NCI-H1694 (cell line): ENCODE measurements at places on chromosomes 1 and 21.

DNA sequence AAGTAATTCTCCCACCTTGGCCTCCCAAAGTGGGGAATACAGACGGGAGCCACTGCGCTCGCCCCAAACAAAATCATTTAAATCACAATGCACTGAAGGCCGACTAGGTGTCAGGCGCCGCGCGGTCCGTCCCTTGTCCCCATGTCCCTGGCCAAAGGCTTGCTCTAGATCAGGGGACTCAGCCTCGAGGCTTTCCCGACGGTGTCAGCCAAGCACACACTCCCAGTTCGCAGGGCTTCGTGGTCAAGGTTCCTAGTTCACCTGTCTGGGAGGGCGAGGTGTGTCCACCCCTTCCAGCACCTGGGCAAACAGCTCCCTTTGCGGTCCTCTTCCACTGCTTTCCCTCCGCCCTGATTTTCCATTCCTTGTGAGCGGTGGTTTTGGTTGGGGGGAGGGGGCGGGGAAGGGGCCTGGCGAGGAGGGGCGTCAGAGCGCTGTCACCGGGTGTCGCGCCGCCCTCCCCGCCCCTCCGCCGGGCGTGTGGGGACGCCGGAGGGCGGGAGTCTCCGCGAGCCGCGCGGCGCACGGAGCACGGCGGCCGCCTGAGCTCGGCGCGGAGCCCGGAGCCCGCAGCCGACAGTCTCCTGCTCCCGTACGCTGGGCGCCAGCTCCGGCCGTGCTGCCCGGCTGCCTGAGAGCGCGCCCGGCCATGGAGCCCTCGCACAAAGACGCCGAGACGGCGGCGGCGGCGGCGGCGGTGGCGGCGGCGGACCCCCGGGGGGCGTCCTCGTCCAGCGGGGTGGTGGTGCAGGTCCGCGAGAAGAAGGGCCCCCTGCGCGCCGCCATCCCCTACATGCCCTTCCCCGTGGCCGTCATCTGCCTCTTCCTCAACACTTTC lies at the start of gene STUM:
Gene STUM, plus strand, starts transcription at position 509 of the 838 bp plus-strand sequence. Its CDS starts 141 bp downstream, at position 650.
- peak; percentile 22 for DNase-seq

- peak; percentile 25 for DNase-seq
Measured at GRCh38 chr1:151710187-151710840, 6.3 kb downstream of the CELF3 start.

DNA sequence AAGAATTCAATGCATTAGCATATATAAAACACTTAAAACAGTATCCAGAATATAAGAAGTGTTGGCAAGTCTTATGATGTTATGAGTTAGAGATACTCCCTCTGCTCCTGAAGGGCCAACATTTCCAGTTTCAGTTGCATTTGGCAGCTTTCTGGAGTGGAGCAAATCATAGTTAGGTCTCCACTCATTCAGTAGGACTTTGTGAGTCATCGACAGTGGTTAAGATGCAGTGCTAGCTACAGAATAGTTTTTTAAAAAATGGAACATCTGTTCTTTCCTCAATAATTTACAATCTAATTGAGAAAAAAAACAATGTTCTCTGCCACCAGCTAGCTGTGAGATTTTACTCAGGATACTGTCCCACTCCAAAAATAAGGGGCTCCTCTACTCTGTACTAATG lies 389.1 kb downstream of the HLX start:
- DNase-seq: no peak

- DNase-seq: no peak
Measured at GRCh38 chr1:20329793-20330542, 39.3 kb downstream of the VWA5B1 start.

DNA sequence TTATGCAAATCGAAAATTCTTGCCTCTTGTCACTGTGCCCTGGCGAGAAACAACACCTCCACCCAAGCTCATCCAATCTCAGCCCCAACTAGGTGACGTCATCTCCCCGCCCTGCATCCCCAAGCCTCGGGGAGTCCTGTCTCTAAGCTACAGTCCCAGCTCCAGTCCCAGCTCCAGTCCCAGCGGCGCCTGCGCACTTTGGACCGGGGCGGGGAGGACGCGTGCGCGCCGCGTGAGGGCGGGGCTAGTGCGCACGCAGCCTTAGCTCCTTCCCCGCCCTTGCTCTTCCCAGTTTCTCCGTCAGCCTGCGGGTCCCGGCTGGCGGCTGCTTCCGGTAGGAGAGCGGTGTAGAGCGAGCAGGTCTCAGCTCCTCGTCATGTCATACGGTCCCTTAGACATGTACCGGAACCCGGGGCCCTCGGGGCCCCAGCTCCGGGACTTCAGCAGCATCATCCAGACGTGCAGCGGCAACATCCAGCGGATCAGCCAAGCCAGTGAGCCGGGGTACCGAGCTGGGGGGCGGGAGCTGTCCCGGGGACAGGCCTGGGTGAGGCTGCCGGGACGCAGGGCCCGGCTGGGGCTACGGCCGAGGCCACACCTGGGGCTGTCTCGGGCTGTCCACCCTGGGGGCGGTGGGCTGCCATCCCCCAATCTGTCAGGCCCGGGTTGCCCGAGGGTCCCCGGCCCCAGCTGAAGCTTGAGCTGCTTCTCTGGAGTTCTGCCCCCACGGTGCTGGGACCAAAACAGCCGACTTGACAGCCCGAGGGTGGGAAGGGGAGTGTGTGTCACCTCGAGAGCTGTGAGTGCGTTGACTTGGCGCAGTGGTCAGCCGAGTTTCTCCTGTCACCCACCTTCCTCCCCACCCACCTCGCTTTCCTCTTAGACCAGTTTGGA lies at the start of gene STX12:
Gene STX12, plus strand, starts transcription at position 288 of the 894 bp plus-strand sequence. Its CDS starts 89 bp downstream, at position 377.
- peak; percentile 93 for DNase-seq

GRCh38 chr21:41917531-41917930 lies 36.3 kb downstream of the C2CD2 start:
- no peak for DNase-seq

DNA sequence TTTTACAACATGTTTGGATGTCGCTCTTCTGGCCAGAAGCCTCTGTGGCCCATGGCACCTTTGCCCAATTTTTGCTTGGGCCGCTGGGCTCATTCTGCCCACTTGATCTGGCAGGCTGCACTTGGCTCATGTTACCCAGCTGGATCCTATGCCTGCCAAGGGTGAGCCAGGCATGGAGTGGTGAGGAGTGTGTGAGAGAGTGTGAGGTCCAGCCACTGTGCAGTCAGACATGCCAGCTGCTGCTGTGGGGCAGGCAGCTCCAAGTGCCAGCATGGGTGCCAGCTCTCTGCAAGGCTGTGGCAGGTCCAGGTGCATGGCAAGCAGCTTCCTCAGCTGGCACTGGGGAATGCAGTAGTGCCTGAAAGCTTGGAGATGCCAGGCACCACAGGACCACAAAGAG lies 71.0 kb downstream of the EBNA1BP2 start:
- no peak for DNase-seq

GRCh38 chr1:21670059-21670881 lies 1.1 kb upstream of the RAP1GAP start:
- no peak for DNase-seq

DNA sequence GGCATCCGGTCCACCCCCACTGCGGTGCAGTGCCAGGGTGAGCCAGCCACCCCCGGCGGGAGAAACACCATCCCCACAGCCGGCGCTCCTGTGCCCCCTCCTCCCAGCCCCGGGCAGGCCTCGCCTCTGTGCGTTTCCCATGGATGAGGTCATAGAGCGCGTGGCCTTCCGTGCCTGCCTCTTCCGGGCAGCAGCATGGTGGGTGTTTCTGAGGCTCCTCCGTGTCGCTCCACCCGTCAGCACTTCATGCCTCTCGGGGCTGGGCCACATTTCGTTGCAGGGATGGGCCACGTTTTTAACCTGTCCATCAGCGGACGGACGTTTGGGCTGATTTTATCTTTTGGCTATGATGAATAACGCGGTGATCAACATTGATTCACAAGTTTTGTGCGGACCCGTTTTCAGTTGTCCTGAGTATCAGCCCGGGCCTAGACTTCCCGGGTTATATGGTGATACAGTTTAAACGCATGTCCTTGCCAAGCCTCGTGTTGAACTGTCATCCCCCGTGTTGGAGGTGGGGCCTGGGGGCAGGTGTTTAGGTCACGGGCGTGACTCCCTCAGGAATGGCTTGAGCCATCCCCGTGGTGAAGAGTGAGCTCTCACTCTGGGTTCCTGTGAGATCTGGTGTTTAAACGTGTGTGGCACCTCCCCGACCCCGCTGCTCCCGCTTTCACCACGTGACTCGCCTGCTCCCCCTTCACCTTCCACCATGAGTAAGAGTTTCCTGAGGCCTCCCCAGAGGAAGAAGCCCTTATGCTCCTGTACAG lies 64.8 kb downstream of the SLX9 start:
- no peak for DNase-seq

GRCh38 chr1:192805832-192806323 lies 3.0 kb upstream of the RGS2 start:
- DNase-seq: peak; percentile 20

DNA sequence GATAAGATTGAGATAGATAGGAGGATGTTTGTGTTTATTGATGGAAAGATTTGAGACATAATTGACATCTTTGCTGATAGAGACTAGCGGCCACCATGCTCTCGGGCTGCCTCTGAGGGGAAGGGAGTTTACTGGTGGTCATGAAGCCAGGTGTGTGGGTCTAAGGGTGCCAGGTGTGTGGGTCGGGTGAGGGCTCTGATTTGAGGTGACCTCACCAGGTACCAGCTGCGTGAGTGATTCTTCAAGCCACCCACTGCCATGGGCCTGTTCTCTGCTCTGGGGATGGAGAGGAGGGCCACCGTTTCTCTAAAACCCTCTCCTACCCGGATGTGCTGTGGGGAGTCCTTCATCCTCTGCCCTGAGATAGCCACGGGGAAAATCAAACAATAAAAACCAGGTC lies 3.2 kb downstream of the UBASH3A start:
- DNase-seq: no peak

GRCh38 chr1:198656500-198656932 lies 17.7 kb downstream of the PTPRC start:
- DNase-seq: no peak

DNA sequence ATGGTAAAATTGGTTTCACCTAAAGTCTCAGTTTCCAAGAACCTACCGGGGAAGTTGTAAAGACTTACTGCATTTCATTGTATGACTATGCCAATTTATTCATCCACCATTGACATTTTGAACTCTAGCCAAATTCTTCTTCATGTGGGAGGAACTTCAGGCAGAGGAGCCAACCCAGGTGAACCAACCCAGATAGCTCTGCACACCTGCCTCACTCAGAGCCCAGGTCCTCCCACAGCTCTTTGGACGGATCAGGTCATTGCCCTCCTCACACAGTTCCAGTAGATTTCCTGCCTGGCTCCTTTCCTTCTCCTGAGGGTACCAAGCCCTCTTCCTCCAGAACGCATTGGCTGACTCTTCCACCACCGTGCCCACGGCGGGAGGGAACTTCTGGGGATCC lies 121.7 kb downstream of the DTL start:
- DNase-seq: no peak

GRCh38 chr1:17588048-17588871 lies 48.8 kb downstream of the ARHGEF10L start:
- DNase-seq: no peak

DNA sequence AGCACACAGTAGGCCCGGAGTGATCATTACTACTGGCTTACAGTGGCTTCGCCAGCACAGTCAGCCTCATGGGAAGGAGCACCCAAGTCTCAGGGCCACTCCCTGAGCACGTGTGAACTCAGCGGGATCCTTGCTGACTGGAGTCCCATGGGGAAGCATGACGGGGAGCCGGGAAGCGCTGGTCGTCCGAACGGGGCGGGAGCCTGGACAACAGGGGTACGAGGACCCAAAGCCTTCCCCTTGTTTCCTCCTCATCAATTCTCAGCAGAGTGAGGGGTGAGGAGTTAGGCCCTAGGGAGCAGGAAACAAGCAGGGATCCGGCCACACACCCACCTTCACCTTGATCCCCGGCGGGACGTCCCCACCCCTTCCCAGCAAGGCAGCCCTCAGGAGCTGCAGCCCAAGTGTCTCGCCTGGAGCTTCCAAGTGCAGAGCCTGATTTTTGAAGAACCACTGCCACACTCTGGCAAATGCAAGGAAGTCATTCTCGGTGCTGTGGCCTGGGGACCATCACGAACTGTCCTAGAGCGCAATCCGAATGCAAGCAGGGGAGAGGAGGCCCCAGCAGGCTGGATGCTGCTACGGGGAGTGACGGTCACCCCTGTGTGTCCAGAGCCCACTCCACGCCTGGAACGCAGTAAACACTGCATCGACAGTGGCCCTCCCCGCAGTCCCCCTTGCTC lies 35.5 kb downstream of the TOMM20 start:
- DNase-seq: no peak

DNA sequence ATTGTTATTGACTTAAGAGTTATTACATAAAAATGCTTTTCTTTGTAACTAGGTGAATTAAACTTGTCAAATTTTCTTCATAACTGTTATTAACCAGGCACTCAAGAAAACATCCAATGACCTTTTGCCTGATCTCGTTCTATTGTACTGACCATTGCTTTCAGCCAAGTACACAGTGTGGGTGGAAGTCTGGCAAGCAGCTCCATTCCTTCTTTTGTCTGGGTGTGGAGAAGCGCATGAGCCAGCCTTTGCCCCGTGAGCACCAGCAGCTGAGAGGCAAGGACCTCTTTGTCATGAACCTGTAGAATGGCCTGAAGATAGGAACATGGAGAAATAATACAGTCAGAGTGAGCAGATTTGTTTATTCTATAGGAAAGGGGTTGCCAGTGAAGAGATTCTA lies 57.5 kb downstream of the IARS2 start:
- DNase-seq: no peak

- DNase-seq: no peak
Measured at GRCh38 chr1:147902253-147902845, at the start of gene GJA8. TSS of gene GJA8 (plus strand) at chr1:147902795. CDS start at chr1:147907956, 5,161 bp downstream.

GRCh38 chr1:161497961-161498360 lies 7.3 kb upstream of the FCGR2A start:
- DNase-seq: no peak

DNA sequence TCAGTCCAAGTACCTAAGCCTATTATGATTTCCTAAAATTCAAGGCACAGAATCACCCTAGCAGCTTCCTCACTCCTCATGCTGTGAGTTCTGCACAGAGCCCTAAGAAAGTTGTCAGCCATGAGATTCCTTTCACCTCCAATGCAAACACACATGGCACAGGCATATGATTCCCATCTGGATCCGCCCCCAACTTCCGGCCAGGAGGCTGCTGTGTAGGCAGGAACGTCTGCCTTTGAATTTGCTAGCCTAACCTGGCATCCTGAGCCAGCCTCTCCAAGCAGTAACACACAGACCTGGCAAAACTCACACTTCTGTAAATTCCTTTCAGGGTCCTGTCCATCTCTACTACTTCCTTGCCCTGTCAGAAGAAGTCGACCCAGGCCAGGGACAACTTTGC lies 521.1 kb upstream of the BEND5 start:
- peak; percentile 2 for DNase-seq

- DNase-seq: no peak
Measured at GRCh38 chr1:246104927-246105326, 402.2 kb downstream of the SMYD3 start.

DNA sequence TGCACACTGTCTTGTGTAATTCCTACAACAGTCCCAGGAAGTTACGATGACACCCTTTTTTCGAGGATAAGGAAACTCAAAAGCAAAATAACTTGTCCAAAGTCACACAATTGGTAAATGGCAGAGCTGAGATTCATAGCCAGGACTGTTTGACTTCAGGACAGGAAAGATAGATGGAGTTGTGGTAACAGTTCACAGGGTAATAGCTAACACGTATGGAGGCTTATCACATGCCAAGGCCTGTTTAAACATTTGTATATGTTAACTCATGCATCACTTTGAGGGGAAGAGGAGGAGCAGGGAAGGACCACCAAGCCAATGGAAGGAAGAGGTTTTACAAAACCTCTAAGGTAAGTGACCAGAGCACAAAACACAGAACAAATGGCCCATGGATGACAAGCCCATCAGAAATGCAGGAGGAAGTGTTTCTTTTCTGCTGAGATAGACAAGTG lies 2.8 kb downstream of the DHCR24 start:
- no peak for DNase-seq
